ENCODE measurements at places on chromosomes 7 and 10. TPM values are rescaled to one million over a fixed set of nuclear protein-coding genes. Genes with fewer than 3 reads are reported as not detected.

Gene TMEM176A
- 64.3 TPM for total RNA-seq

Gene LRRTM3
- total RNA-seq = not detected

Gene TNS3
- total RNA-seq = 152 TPM

Gene SLC16A12
- 0.22 TPM for total RNA-seq

Gene IL15RA
- 24.6 TPM for total RNA-seq

Gene HBP1
- total RNA-seq = 49.2 TPM

Gene OR2A5
- not detected for total RNA-seq

Gene NPY
- not detected for total RNA-seq

Gene GRID2IP
- not detected for total RNA-seq

Gene SLC13A4
- total RNA-seq = not detected

Gene PLEKHS1
- 0.13 TPM for total RNA-seq

Gene GIMAP8
- total RNA-seq = 22.0 TPM

Gene OIT3
- not detected for total RNA-seq

Gene CABCOCO1
- total RNA-seq = 0.35 TPM

Gene TSPAN12
- total RNA-seq = 7.2 TPM

Gene PIP
- not detected for total RNA-seq

Gene MET
- 18.4 TPM for total RNA-seq

Gene NODAL
- not detected for total RNA-seq

Gene SLC29A3
- 6.9 TPM for total RNA-seq

Gene WEE2
- total RNA-seq = not detected

Gene ZFYVE27
- 19.2 TPM for total RNA-seq

Gene PSTK
- 1.9 TPM for total RNA-seq

Gene PDE6C
- total RNA-seq = not detected

Gene ADRB1
- 14.1 TPM for total RNA-seq

Gene VGF
- total RNA-seq = 0.22 TPM

Gene SYPL1
- total RNA-seq = 70.8 TPM

Gene DDX50
- total RNA-seq = 33.3 TPM

Gene CNNM1
- total RNA-seq = 0.61 TPM

Gene COBL
- 9.2 TPM for total RNA-seq

Gene KMT2C
- total RNA-seq = 83.4 TPM

Gene PDK4
- total RNA-seq = 482 TPM

Gene CACNA2D1
- 33.5 TPM for total RNA-seq

Gene COX15
- total RNA-seq = 33.8 TPM

Gene KNDC1
- total RNA-seq = 0.13 TPM

Gene SLC39A12
- 0.35 TPM for total RNA-seq

Gene PLXNA4
- total RNA-seq = 133 TPM

Gene CCDC3
- total RNA-seq = 122 TPM

Gene P4HA1
- 28.3 TPM for total RNA-seq

Gene RAPGEF5
- 55.2 TPM for total RNA-seq

Gene PLEKHA1
- 27.9 TPM for total RNA-seq

Gene PRRT4
- 17.4 TPM for total RNA-seq

Gene PGAM1
- total RNA-seq = 190 TPM

Gene GIMAP1
- total RNA-seq = 4.4 TPM
